AG10803 (cell line): ENCODE measurements at places on chromosomes 16 and 17.

- DNase-seq: peak; percentile 80
Observed at GRCh38 chr17:32870027-32870670, 6.8 kb downstream of the MYO1D start.

DNA sequence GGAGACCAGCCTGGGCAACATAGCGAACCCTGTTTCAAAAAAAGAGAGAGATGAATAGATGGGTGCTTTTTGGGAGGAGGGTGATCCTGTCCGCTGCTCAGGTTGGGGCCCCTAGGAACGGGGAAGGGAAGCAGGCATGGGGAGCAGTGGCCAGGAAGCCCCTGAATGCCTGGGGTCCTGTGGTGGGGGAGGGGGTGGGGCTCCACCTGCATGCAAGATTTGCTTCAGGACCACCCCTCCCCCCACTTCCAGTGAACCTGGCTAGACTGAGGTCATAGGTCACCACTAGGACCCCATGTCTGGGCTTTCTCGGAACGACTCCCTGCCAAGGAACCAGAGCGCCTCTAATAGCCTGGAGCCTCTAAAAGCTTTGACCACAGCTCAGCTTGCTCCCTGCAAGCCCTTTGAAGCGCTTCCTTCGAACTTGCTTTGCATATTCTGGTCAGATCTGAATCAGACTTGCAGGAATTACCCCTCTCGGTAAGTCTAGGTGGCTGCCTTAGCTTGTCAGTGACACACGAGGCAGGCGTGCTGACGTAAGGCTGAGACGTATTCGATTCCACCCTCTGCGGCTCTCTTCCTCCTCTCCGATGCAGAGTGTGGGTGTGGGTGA, 3.7 kb downstream of the SOCS3 start:
- peak; percentile 81 for DNase-seq

DNA sequence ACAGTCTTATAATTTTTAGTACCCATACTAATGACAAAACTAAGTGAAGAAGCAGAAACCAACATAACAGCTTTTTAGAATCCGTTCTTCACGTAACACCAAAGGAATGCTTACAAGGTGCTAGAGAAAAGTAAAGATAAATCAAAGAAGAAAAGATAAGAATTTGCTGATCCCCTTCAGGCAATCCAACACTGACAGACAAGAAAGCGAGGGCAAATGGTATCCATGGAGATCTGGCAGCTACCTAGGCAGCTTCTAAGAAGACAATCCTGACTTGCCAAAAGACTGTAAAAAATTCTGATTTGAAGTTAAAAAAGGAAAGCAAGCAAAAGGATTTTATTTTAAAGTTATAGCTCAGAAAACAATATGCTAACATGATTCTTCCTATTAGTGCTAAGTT, 14.6 kb downstream of the BBS2 start:
- DNase-seq: no peak

- DNase-seq: no peak
Observed at GRCh38 chr16:88844419-88845036, 12.2 kb downstream of the GALNS start.

DNA sequence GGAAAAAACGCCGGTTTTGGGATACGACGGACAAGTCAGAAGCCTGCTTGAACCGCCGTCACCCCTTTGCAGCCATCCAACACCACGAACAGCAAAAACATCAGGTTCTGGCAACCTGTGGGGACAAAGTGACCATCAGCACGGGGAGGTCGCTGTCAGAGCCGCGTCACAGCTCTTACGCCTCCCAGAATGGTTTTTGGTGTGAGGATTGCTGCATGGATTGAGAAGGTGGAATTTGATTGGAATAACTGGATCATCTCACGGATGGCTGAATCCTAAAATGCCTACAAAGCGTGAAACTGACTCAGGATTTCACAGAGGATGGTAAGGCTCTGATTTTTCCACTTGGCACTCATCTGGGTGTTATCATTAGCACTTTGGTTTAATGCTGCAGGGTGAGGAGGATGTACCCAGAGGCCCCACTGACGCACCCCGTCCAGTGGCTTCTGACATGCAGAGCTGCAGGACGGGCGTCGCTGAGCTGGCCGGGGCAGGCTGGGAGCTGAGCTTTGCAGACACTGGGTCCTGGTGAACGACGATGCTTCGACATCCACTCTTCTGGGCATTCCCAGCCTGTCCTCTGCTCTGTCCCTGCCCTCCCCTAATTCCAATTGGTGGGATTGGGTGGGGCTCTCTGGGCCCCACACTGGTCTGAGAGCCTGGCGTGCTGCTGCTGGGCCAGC, 73.4 kb upstream of the CREBBP start:
- no peak for DNase-seq

DNA sequence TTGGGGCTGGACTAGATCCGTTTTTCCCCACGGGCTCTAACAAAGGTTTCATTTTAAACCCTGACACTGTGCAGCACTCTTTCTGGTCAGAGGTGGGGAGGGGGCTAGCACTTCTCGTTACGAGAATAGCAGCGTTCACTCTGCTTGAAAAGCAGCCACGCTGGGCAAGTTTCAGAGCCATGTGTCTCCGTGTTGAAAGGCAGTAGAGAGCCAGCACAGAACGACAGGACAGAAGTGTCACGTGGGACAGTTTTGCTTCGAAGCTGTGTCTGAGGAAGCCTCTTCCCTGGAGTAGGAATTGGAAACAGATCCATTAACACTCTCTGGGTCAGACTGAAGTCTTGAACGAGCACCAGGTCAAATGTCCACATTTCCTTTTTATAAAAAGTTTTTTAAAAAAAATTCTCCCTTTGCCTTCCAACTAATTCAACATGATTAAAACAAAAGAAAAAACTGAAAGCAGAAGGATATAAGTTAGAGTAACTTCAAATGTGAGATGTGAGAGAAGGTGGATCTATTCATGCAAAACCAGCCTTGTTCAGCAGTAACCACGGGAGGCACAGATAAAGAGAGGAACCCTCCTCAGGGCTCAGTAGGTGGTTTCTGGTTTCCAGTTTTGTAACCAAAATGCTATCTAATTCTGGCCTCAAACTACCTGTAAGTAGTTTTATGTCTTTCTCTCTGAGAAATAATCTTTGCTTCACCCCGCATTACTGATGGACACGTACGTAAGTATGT, 65.0 kb downstream of the SMG6 start:
- DNase-seq: no peak

DNA sequence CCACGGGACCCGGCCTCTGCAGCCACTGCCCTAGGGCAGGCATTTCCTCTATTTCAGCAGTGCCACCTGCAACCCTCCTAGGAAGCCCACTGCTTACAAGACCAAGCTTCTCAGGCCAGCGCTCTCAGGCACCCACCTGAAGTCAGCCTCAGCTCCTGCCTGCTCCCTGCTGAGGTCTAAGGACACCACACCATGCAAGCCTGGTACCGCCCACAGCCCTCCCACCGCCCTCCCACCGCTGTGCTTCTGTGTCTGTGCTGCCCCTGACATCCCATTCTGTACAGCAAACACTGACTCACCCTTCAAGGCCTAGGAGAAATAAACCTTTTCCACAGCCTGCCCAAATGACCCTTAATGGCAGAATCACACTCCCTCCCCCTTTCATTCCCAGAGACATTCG, 6.3 kb downstream of the CLUH start:
- no peak for DNase-seq

DNA sequence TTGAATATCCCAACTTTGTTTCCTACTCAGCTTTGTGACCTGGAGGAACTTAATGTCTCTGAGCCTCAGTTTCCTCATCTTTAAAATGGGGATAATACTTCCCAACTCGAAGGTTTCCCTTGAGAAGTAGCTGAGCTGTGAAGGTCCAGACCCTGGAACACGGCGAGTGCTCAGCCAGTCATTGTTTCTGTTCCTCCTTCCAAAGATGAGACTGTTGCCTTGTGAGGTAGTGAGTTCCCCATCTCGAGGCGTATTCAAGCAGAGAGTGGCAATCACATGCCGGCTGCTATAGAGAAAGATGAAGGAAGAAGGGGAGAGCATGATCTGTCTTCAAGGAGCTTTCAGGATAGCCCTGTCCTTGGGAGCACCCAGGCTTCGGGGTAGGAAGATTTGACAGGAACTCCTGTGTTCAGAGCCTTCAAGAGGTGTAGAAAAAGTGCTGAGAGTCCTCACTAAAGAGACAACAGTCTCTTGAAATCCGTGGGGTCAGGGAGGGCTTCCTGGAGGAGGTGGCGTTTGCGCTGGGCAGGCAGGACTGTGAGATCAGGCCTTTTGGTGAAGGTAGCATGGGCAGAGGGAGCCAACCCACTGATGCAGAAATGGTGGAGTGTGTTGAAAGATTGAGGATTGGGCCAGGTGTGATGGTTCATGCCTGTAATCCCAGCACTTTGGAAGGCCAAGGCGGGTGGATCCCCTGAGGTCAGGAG, 27.2 kb downstream of the SPNS2 start:
- DNase-seq: no peak

- DNase-seq: peak; percentile 79
Observed at GRCh38 chr17:64074704-64075426, 54.4 kb upstream of the ICAM2 start.

DNA sequence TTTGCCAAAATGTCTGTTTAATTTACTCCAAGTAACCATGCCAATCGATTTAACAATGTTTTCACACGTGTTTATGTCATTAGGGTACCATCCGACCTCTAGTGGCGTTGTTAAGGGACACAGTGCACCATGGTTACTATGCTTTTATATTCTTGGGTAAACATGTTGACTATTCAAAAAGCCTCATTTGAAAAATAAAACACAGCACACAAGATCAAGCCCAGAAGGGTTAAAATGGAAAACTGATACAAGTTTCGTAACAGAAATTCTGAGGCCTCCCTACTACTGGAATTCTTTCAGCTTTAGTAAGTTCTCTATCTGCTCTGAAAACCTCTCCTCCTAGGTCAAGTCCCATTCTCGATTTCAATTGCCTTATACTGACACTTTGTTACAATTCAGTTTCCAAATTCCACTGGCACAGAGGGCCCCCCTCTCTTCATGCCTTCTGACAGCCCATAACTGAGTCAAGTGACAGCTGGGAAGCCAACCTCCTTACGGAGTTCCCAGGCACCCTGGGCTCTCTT, 2.1 kb downstream of the CFAP20 start:
- DNase-seq: peak; percentile 71

GRCh38 chr17:18111330-18111971, 2.9 kb downstream of the MYO15A start:
- no peak for DNase-seq

- no peak for DNase-seq
Observed at GRCh38 chr17:75664099-75664549, 2.8 kb downstream of the RECQL5 start.

DNA sequence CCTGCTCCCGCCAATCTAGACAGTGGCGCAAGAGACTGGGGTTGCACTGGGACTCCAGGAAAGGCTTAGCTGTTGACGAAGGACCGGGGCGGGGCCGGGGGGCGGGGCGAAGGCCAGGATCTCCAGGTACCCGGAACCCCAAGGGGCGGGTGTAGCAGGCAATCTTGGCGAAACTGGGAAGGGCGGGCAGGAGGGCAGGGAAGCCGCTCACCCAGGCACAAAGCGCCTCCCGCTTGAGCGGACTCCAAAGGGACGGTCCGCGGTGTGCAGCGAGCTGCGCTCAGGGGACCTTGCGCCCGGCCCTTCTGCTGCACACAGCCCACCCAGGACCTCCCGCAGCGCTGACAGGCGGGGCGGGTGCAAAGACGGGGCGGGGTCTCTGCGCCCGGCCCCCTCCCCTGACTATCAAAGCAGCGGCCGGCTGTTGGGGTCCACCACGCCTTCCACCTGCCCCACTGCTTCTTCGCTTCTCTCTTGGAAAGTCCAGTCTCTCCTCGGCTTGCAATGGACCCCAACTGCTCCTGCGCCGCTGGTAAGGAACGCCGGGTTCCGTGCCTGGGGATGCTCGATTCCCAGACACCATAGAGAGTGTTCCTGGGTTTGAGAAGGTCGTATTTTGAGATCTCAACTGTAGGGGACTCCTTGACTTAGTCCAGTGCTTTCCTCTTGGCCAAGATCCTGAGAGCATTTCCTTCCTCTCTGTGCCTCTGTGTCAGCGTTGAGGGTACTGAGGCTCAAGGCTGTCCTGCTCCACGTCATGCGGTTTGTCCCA, at the start of gene MT1F:
Gene MT1F (plus strand): TSS at position 405 of the 772 bp plus-strand sequence. CDS start 100 bp downstream, at position 505.
- DNase-seq: no peak

- peak; percentile 82 for DNase-seq
Observed at GRCh38 chr17:71273441-71273840, 847.4 kb upstream of the SOX9 start.

DNA sequence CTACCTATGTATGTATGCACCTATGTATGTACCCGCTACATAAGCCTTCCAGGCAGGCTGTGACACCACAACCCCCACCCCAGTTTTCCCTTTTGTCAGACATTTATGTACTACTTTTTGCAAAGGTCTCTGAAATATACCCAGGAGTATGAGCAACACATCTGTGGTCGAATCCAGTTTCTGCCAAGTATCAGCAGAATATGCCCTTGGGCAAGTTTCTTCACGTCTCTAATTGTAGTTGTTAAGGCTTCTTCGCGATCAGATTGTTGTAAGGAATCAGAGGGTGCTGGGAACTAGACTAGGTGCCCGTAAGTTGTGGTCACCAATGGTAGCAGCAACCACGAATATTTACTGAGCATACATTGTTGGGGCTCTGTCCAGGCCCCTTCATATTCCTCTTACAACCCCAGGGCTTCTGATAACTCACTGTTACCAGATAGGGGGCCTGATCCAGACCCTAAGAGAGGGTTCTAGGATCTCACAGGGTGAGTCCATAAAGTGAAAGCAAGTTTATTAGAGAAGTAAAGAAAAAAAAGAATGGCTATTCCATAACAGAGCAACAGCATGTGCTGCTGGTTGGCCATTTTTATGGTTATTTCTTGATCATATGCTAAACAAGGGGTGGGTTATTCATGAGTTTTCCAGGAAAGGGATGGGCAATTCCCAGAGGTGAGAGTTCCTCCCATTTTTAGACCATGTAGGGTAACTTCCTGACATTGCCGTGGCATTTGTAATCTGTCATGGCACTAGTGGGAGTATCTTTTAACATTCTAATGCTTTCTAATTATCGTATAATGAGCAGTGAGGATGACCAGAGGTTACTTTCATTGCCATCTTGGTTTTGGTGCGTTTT, 16.6 kb downstream of the NUDT7 start:
- DNase-seq: no peak

GRCh38 chr16:68884861-68885720, 41.8 kb downstream of the TANGO6 start:
- no peak for DNase-seq

GRCh38 chr17:81519284-81520020, 6.9 kb upstream of the ACTG1 start:
- DNase-seq: no peak

- peak; percentile 68 for DNase-seq
Observed at GRCh38 chr17:48497103-48497502, 33.7 kb downstream of the HOXB1 start.
